Esophagus squamous epithelium (tissue), 5 donors: ENCODE measurements at places on chromosomes 1 and 21.

- no peak for DNase-seq
Measured at GRCh38 chr1:178273707-178274410, 180.0 kb downstream of the RASAL2 start.

DNA sequence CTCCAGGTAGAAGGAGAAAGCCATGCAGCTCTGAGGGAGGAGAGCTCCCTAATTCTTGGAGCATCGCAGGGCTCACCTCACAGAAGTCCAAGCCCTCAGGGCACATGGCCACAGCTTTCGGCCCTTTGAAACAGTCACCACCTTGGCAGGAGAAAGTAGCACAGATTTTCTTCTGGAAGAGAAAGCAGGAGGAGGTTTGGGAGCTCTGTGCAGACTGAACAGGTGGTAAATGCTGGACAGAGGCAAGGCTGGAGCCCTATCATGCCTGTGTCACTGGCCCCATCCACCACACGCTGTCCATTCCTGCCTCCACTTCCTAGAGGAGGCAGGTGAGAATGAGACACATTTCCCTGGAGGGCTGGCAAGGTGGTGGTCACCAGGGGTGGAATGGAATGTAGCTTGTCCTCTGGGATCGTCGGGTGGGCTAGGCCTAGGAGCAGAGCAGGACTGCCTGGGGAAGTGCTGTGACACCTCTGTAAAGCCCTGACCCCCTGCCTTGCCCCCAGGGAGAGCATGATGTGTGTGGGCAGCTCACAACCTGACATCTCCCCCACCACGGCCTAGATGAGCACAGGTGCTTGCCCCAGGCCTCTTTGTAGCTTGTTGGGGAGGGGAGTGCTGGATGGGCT, 2.8 kb upstream of the INPP5B start:
- DNase-seq = no peak

- no peak for DNase-seq
Measured at GRCh38 chr1:44655609-44656008, 18.7 kb downstream of the TMEM53 start.

- DNase-seq = no peak
Measured at GRCh38 chr1:89615676-89616598, 17.0 kb upstream of the LRRC8C start.

DNA sequence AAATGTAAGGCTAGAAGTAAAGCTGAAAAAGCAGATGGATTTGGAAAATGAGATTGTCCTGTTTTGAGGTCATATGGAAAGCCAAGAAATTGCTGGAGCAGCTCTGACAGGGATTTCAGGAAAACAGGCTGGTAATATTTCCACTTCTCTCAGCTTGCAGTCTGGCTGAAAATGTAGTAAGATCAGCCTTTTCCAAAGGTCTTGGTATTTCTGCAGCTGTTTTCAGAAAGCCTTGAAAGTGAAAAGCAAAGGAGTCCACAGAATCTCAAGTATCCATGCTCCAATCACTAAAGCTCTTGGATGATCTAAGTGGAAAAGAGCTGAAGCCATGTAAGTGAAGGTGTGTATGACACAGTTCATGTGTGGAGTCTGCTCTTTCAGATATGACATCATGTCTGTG, 41.6 kb upstream of the APOBEC4 start:
- no peak for DNase-seq

DNA sequence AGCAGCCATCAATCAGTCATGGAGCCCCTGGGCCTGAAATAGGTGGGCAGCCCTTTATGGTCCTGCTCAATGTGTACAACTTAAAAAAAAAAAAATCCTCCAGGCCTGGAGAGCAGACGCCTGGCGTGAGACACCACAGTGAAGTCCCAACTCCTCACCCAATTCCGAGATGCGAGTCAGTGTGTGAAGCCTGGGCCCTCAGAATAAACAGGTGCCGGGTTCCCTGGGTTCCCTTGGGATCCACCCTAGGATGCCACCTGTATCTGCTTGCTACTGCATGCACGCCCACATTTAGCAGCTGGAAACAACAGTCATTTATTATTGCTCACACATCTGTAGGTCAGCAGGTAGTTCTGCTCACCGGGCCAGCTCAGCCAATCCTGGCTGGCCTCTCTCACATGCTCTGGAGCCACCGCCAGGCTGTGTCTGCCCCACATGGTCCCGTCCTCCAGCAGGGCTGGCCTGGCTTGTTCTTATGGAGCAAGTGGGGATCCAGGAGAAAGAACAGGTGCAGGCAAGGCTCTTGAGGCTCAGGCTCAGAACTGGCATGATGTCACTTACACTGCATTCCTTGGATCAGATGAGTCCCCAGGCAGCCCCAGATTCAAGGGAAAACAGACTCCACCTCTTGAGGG, 172.7 kb downstream of the NPHP4 start:
- DNase-seq = no peak

DNA sequence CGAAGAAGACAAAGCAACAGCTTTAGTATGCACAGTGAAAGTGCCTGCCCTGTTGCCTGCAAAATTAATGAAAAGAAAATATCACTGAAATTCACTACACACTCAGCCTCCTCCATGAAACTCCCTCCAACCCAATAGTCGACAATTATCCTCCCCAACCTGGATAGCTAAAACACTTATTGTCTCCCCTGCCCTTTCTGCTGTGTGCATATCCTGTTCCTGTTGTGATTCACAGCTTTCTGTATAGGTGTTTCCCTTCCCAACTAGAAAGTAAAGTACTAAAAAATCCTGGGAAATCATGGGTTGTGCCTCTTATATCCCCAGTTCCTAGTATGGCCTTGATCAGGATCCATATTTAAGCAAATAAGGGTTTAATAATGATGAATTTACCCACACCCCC, 412.1 kb downstream of the LTN1 start:
- no peak for DNase-seq

DNA sequence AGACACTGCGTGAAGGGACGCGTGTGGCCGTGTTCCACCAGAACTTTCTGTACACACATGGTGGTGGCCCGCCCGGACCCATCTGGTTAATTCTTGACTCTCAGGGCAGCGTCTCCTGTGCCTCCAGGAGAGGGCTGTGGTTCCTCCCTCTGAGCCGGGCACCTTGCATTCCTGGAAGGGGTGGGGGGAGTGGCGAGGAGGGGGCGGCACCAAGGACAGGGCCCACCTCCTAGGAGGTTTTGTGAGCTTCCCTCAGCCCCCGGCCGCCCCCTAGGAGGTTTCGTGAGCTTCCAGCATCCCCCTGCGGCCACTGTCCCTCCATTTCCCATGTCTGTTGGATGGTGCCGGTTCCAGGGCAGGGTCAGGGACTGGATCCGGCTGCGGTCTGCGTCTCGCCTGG, 28.9 kb downstream of the FAAP20 start:
- no peak for DNase-seq
